ENCODE measurements at places on chromosomes 16 and 17.

DNA sequence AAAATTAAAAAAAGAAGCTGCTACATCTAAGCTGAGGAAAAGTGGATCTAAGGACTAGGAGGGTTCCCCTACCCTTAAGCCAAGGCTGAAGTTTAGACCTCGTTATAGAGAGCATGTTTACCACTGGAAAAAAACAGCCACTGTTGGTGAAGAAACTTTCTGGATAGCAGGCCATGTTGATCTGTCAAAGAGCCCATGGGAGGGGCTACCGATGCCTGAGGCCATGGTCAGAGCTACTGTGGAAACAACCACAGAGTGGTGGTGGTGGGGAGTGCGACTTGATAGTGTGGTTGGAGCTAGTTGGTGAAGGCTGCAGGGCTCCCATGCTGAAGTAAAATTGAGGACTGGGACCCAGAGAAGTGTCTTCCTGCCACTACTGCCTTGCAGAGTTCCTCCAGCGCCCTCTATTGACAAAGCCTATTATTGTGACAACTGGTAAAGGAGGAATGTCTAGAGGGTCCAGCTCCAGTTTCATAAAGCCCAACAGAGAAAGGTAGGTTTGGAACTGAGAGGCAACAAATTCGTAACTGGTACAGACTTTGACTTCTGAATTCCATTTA is 12.7 kb upstream of the FAM20A start:
- DNase-seq, result no peak

- DNase-seq, result no peak
Observed at GRCh38 chr17:53227111-53227510, 595.6 kb upstream of the KIF2B start.

GRCh38 chr16:31568577-31569359 is 41.1 kb downstream of the AHSP start:
- no peak for DNase-seq

DNA sequence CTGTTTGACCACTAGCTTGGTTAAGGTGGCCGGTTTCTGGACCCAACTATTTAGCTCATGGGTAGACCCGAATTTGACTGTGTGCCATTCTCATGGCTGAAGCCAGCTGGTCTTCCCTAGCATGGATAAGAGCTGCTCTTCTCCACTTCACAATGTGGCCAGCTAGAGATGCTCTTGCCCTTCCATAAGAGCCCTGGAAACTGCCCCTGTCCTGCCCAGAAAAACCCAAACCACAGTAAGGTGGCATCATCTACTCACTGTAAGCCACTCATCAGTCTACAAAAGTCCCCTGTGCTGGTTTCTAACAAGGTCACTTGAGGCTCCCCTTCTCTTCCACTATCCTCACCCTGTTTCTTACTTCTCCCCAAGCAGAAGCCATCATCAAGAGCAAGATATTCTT is 165.1 kb downstream of the HS3ST2 start:
- no peak for DNase-seq

GRCh38 chr16:10280262-10281170 is 98.3 kb upstream of the GRIN2A start:
- no peak for DNase-seq

All from spinal cord (tissue), 10 donors.